Activated CD8-positive, alpha-beta memory T cell treated with anti-CD3 and anti-CD28 coated beads, Interleukin-2, amount 10 ng/mL, durations not matched to agents 7 days and 5 days (primary cell): ENCODE measurements at places on chromosomes 16 and 17.
A peak's percentile ranks its signal among the peaks of the same experiment; 100 is the strongest.

DNA sequence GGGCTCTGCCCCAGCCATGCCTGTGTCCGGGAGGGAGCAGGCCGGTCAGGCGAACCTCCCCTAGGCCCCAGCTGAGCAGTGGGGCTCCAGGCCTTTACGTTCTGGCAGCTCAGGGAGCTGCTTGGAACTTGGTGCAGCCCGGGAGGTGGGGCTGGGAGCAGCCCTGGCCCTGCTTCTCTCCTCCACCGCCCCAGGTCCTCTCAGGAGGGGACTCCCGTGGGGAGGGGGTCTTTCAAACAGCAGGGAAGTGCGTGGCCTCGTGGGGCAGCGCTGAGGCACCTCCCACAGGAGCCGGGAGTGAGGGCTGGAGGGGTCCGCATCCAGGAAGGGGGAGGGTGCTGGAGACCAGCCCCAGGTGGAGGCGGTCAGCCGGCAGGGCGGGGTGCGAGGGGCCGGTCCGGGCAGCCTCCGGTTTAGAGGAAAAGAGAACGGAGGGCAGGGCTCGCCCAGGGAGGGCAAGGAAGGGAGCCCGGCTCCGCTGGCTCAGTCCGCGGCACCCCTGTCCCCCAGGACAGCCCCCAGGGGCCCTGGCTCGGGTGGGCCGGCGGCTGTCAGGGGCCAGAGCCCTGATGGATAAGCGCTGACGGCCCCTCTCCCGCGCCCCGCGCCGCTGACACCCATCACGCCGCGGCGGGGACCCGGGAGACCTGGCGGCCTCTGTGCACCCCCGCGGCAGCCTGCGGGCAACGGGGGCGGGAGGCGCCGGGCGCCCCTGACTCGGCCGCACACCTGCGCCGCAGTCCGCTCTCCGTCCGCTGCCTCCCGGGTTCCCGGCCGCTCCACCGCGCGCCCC, 587 bp upstream of the PRR35 start:
- H3K27ac ChIP-seq: no peak overlapping the region
- DNase-seq: no peak
- no peak overlapping the region for H3K4me3 ChIP-seq
- H3K4me1 ChIP-seq: no peaks in the 10 kb centered on the region
- peaks cover 17% of the 10 kb centered on the region for H3K27me3 ChIP-seq
- H3K36me3 ChIP-seq: no peaks in the 10 kb centered on the region

DNA sequence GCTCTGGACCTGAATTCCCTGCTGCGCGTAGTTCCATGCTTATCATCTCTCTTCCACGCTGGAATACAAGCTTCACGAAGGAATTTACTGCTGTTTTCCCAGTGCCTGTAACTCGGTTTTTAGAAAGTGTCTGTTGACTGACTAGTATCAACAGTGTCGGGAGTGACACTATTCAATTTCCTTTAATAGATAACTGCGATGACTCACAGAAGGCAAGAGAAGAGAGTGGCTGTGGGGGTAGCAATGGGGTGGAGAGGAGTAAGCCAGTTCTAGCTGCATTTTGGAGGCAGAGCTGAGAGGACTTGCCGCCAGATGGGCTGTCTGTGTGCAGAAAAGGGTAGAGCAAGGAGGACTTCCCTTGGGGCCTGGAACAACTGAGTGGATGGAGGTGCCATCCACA, 25.2 kb downstream of the B4GALNT2 start:
- no peaks in the 10 kb centered on the region for H3K36me3 ChIP-seq
- no peak for DNase-seq
- no peaks in the 10 kb centered on the region for H3K4me1 ChIP-seq
- peaks cover 45% of the 10 kb centered on the region for H3K27me3 ChIP-seq
- H3K4me3 ChIP-seq: no peak overlapping the region
- no peak overlapping the region for H3K27ac ChIP-seq

DNA sequence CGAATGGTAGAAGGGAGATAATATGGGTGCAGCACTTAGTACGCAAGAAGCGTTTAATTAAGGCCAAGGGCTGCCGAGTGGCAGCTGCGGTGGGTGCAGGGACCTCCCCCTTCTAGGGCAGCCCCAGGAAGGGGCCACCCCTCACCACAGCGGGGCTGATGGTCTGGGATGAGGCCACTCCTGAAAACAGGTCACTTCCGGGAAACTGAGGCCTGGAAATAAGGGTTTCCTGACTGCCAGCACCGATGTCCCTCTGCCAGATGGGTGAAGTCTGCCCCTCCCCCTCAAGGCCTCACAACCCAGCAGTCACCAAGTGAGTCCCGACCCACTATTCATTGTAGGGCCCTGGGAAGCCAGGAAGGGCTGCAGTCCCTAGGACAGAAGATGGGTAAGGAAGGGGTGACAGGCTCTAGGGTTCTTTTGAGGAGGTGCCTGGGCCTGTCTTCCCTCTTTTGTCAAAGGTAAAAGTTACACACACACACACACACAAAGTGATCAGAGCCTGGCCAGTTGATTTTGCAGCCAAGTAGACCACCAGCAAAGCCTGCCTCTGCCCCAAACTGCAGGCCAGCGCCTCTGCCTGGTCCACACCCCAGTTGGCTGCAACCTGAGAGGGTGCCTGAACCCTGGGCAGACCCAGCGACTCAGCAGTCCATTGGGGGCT, 12.5 kb downstream of the SREBF1 start:
- H3K4me1 ChIP-seq: peaks cover 84% of the 10 kb centered on the region
- H3K4me3 ChIP-seq: peak overlapping the region; percentile 73
- peak; percentile 65 for DNase-seq
- H3K27ac ChIP-seq: peak overlapping the region; percentile 92

GRCh38 chr16:89357055-89357816, 133.1 kb downstream of the ANKRD11 start:
- peak; percentile 65 for DNase-seq
- peak overlapping the region; percentile 89 for H3K27ac ChIP-seq
- peaks cover 27% of the 10 kb centered on the region for H3K36me3 ChIP-seq
- H3K4me1 ChIP-seq: peaks cover 90% of the 10 kb centered on the region
- H3K4me3 ChIP-seq: peak overlapping the region; percentile 48
- no peaks in the 10 kb centered on the region for H3K27me3 ChIP-seq

DNA sequence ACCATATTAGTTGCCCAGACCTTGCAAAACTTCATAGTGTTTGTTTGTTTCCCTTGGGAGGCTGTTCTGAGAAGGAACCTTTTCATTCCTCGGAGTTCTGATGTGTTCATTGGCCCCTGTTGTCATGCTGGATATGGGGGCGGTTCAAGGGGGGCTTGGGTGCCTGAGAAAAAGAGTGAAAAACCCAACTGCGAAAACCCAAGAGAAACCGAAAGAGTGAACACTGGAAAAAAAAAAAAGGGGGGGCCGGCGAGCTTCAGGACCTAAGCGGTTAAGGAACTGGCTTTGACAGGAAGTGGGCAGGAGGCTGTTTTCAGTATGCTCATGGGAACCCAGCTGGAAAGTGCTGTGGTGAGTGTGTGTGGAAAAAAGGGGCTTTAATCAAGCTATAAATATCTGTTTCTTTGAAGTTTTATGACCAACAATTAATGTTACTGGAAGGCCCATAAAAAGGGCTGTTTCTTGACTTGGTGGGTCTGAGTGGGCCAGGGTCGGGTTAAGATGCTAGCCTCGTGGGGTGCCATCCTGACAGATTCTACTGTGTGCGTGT, 510.7 kb downstream of the MAF start:
- peaks cover 27% of the 10 kb centered on the region for H3K27me3 ChIP-seq
- H3K4me1 ChIP-seq: peaks cover 41% of the 10 kb centered on the region
- DNase-seq: peak; percentile 85
- peak overlapping the region; percentile 44 for H3K4me3 ChIP-seq

- H3K27ac ChIP-seq: no peak overlapping the region
- H3K27me3 ChIP-seq: no peaks in the 10 kb centered on the region
- H3K36me3 ChIP-seq: no peaks in the 10 kb centered on the region
- no peak overlapping the region for H3K4me3 ChIP-seq
- peak; percentile 63 for DNase-seq
These were observed 52.5 kb downstream of the ZFPM1 start for GRCh38 chr16:88505405-88506082.

DNA sequence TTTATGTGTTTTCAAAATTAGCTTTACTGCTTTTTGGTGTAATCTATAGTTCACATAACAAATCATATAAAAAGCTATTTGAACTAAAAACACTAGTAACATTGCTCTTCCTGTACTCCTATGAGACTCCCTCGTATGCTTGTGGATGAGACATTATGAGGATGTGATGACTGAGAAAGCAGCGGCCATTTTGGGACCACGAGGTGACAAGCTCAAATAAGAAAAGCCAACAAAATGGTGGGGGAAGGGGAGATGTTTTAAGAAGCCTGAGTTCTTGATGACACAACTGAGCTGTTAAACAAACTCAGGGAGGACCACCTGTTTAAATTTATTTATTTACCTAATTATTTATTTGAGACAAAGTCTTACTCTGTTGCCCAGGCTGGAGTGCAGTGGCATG, 4.5 kb downstream of the CCL18 start:
- peaks cover 2% of the 10 kb centered on the region for H3K27me3 ChIP-seq
- H3K36me3 ChIP-seq: peaks cover 13% of the 10 kb centered on the region
- H3K27ac ChIP-seq: peak overlapping the region; percentile 74
- no peak for DNase-seq
